ENCODE measurements at places on chromosomes 16 and 17. TPM values are rescaled to one million over a fixed set of nuclear protein-coding genes. Genes with fewer than 3 reads are reported as not detected.

The SKA2 gene
- 27.0 TPM for total RNA-seq

The AANAT gene
- total RNA-seq = not detected

The CCDC200 gene
- total RNA-seq = not detected

The GCGR gene
- total RNA-seq = 0.22 TPM

The CCL18 gene
- 1.0 TPM for total RNA-seq

The NXN gene
- total RNA-seq = 5.3 TPM

The ABCC3 gene
- 166 TPM for total RNA-seq

The KCNH4 gene
- total RNA-seq = not detected

The TBC1D3I gene
- 0.55 TPM for total RNA-seq

The NPW gene
- 0.32 TPM for total RNA-seq

The IL17C gene
- not detected for total RNA-seq

The LDHD gene
- total RNA-seq = 67.2 TPM

The NPIPA2 gene
- 3.9 TPM for total RNA-seq

The CDH15 gene
- not detected for total RNA-seq

GRCh38 chr16:68985855-68986254 is 119.6 kb upstream of the HAS3 start:
- DNase-seq = no peak

DNA sequence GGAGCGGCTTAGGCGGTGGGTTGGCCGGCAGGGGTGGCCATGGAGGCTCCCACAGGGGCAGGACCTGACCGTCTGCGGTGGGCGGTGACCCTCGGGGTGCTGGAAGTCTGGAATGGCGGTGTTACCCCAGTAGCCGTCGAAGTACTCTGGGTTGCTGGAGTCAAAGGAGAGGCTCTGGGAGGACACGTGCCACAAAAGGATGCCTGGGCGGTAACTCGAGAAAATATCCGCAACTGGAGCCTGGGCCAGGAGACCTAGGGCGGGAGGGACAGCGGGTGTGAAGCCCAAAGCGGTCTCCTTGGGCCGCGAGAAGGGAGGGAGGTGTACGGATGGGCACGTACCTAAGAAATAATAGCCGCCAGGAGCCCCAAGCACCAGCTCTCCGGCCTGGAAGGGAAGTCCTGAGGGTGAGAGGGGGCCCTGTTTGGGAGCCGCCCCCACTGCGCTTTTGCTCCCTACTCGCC is 4.6 kb downstream of the ITGA2B start:
- peak; percentile 8 for DNase-seq

GRCh38 chr17:2171702-2172076 is 116.8 kb downstream of the HIC1 start:
- DNase-seq = no peak

GRCh38 chr16:50594308-50595260 is 46.4 kb downstream of the NKD1 start:
- no peak for DNase-seq

DNA sequence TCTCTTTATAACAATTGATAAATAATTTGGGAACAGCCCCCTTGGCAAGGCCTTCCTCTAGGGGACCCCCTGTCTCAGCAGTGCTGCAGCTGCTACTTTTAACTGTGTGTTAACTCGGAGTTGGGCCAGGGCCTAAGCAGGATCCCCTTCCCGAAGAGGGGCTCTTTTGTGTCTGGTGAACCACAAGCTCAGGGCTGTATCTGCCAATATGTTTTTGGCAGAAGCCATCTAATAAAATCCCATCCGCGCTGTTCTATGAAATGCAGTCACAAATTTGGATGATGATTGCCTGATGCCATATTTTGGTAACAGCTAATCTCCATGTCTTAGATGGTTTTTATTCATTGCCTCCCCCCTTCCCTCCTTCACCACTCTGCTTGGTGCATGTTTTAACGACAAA is 267.7 kb downstream of the FTO start:
- DNase-seq = no peak

DNA sequence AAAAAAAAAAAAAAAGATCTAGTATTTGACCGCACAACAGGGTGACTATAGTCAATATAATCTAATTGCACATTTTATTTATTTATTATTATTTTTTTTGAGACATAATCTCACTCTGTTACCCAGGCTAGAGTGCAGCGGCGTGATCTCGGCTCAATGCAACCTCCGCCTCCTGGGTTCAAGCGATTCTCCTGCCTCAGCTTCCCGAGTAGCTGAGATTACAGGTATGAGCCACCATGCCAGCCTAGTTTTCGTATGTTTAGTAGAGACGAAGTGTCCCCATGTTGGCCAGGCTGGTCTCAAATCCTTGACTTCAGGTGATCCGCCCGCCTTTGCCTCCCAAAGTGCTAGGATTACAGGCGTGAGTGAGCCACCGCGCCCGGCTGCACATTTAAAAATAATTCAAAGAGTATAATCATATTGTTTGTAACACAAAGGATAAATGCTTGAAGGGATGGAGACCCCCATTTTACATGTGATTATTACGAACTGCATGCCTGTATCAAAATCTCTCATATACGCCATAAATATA is 794 bp downstream of the ANKS3 start:
- no peak for DNase-seq

DNA sequence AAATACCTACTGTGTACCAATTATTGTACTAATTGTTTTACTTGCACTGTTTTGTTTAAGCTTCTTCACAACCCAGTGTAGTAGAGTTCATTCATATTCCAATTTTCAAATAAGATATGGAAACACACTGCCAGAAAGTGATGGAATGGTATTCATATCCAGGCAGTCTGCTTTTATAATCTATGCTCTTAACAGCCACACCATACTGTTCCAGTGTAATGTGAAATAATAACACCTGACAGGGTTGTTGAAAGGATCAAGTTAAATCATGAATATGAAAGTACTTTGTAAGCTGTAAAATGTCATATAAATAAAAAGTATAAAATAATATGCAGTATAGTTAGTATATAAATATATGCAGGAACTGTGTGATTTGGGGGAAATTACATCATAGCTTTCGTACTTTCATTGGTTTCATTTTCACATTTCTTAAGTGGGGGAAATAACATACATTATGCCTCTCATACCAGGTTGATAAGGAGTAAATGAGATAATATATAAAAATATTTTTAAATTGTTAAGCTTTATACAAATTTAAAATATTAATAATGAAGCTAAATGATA is 230.8 kb downstream of the TANC2 start:
- no peak for DNase-seq

DNA sequence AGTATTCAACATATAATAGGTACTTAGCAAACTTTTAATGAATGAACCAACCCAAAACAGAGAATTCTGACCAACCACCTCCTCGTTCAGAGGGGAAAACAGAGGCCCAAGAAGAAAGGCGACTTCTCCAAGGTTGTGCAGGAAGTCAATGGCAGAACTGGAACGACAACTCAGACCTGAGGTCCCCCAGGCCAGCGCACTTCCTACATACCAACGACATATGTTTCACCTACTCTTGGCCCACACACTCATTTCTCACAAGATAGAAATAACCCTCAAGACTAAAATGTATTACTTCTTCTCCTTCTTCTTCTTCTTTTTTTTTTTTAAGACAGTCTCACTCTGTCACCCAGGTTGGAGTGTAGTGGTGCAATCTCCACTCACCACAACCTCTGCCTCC is 14.4 kb downstream of the CHCT1 start:
- DNase-seq = no peak

- DNase-seq = no peak
Measured at GRCh38 chr17:9026741-9027140, 5.4 kb downstream of the NTN1 start.

DNA sequence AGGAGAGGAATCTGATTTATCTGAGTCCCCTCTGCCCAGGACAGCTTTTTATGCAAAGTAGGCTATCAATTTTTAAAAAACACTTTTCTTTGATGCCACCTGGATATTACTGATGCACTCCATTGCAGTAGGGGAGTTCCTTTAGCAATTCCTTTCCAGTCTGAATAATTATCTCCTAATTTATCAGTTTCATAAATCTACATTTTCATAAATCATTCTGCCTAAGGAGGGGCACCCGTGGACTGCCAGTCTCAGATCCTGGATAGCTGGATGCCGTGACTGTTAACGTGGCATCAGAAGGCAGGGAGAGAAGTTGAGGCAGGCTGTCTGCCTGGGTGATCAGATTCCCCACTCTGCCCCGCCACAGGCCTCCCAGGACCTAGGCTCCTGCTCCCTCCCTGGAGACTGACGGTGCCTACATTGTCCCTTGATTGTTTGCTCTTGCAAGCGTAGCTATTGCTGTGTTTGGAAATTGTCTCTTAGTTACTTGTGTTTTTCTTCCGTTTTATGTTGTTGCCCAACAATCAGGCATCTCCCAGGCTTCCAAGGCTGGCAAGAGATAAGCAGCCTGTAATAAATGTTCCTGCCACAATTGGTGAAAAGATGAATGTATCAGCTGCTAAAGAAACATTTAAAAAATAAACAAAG is 75.2 kb downstream of the KATNIP start:
- DNase-seq = peak; percentile 57

GRCh38 chr16:12752159-12752558 is 51.5 kb downstream of the CPPED1 start:
- no peak for DNase-seq

DNA sequence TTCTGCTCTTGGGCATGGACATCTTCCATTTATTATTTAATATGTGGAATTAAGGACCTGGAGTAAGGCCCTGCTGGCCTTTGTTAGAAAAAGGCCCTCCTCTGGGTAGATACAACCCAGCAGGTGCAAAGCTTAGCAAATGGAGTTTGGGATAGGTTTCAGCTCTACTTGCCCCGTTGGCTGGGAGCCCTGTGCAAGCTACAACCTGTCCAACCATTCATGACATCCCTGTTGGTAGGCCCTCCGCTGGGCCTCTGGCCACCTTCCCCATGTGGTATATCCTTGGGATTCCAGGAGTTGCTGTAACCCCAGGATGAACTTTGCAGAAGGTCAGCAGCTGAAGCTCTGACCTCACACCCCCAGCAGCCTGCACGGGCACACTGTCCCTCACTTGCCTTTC is 6.4 kb downstream of the NGFR start:
- DNase-seq = no peak

DNA sequence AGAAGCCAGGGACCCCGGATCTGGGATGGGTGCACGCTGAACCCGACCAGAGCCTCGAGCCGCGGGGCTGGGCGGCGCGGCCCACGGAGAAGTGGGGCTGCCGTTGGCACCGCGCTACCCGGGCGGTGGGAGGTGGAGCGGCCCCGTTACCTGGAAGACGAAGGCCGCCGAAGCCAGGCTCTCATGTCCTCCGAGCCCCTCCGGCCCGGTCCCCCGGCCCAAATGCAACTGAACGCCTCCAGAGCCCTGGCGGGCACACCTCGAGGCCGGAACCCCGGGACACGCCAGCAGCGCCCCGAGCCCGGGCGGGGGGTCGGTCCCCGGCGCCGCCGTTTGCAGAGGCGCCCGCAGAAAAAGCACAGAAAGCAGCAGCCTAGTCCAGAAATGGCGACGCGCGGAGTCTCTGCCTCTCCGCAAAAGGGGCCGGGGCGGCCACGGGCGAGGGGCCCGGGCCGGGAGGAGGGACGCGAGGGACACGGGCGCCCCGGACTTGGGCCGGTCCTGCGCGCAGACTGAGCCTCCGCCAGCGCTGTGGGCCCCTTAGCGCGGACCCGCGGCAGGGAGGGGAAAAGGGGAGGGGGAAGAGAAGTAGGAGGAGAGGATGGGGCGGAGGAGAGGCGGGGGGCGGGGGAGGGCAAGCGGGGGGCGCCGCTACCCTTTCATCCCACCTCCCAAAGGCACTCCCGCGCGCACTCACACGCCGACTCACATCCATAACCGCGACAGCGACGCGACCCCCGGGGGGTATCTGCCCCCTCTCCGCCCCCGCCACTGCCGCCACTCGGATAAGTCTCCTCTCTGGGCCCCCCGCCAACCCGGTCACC is 1.4 kb downstream of the AXIN2 start:
- peak; percentile 69 for DNase-seq
